Stimulated activated CD4-positive, alpha-beta T cell treated with anti-CD3 and anti-CD28 coated beads, Interleukin-15, amount 100 ng/mL, for 1 hour (primary cell): ENCODE measurements at places on chromosomes 13 and 19.

DNA sequence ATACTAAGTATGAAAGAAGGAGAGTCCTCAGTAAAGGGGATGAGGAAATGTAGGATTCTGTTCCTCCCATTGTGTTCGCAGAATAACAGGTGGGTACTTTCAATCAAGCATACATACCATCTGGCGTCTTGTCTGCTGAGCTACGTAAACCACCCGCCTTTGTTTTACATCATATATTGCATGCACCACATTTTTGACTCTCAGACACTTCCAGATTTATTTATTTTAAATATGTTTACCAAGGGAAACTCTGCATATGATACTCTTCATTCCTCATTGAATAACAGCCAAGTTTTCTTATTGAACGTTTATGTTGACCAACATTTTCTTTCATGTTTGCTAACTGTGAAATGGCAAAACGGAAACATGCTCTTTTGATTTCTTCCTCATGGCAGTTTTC is 174.1 kb downstream of the FGF14 start:
- DNase-seq = no peak

DNA sequence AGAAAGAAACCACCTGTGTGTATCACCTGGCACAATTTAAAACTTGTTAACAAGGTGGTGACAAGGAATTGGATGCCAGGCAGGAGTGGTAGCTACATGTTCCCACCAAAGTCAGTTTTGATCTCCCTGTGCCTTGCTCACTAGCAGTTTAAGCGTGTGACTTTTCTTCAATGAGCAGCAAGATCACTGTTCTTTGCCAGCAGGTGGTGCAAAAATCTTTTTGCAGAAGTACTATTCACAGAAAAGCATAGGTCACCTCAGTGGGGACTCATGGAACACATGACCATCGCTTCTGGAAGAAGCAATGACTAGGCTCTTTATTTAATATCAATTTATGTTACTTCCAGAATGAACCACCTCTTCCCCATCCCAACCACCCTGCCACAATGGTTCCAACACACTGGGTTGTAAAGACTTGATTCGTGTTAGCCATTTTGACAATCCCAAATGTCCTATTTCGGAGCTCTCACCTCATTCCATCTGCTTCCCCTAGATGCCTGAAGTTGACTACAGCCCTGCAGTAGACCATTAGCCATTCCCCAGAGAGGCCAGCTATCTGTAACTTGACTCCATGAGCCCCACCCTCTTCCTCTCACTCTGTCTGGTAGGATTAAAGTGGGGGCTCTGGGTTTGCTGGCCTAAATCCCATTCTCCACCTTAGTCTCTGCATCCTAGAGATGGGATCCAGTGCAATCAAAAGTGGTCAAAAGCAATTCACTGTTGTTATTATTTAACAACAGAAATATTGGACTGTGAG is 59.1 kb upstream of the TNFRSF19 start:
- DNase-seq = no peak

GRCh38 chr13:49653478-49653877 is 25.2 kb downstream of the ARL11 start:
- DNase-seq = no peak

DNA sequence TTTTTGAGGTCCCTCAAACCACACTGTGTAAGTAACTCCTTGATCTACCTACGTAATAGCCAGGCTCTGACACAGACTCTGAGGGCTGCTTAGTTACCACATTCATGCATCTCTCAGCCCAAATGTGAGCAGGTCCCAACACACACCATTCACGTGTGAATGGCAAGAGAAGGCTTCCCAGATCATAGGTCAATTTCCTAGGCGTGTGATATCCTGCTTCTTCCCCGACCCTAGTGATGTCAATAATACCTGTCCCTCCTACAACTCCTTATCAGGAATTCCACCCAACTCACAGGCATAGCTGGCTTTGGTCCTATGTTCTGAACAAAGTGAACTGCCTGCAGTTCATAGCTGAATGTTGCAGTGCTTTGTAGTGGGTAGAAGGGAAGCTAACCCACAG is 334.5 kb downstream of the RFC3 start:
- DNase-seq = no peak

GRCh38 chr19:11261971-11262839 is at the start of gene DOCK6:
Gene DOCK6 (minus strand): TSS chr19:11262524. CDS start chr19:11262440, 84 bp downstream.
- peak; percentile 19 for DNase-seq

DNA sequence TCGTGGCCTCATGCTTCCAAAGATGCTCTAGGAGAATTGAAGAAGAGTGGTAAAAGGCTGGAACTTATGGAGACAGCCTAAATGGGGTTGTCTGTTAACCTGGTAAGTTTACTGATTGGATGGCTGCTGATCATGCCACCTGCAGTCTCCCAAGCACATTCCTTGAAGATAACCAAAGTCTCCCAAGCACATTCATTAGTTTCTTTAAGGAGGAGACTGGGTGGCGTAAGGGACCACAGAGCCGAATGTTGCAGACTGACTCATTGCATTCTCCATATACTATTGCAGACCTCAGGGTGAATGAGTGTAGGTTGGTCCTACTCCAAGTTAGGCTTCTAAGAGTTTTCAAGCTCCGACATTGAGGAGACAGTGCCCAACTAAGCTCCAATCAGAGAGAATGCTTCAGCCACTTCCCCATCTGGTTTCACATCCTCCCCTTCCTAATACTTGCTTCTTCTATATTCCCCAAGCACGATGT is at the start of gene IGFL3:
IGFL3 (minus strand) TSS at position 51 of the 478 bp plus-strand sequence; CDS start at position 12, 39 bp downstream.
- DNase-seq = no peak

DNA sequence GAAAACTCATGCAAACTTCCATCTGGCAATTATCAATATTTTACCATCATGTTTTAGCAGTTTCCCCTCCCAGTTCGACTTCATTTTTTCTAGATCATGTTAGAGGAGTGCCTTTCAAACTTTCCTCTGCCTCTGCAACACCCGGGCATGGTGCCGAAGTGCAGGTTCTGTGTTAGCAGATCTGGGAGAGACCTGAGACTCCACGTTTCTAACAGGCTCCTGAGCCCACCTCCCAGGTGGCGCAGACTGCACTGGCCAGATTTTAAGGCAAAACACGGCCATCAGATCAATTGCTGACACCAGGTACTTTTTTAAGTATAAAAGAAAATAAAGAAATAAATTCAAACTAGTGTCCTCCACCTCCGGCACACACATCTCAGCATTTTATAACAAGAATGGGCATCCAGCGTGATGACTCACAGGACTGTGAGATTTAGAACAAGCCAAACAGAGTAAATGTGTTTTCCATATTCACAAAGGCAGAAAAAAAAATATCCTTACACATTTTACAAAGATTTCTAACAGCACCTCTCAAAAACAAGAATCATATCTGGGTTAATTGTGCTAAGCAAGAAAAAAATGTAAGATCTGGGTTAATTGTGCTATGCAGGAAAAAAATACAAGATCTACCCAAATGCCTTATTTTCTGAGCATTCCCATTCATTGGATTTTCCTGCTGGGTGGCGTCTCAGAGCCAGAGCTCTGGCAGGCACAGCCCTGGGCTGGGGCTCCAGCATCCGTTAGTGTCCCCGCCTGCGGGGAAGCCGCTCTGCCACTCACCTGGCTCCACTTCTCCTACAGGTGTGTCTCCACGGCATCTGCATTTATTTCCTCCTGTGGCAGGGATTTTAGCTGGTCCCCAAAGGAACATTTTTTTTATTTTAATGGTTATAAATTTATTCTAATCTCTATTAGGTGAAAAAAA is 127.9 kb upstream of the SOX1 start:
- no peak for DNase-seq

DNA sequence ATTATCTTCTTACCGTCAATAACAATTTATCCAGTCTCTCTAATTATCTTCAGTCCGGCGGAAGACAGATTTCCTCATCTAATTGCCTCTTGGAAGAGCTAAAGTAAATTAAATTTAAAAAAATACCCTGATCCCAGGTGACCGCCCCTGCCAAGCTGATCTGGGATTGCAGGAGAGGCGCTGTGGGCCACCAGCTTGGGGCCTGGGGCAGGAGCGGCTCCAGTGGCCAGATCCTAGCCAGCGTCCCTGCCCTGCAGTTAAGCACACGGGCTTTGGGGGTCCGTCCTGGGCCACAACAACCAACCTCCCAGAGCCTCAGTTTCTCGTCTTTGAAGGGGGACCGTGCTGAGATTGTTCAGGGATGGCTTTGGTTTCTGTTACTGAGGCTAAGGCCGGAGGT is 12.4 kb upstream of the TMEM255B start:
- DNase-seq = no peak

GRCh38 chr13:104975272-104975671 is 1560.2 kb downstream of the EFNB2 start:
- DNase-seq = no peak

GRCh38 chr19:34961775-34962686 is 2.0 kb downstream of the ZNF792 start:
- DNase-seq = no peak

DNA sequence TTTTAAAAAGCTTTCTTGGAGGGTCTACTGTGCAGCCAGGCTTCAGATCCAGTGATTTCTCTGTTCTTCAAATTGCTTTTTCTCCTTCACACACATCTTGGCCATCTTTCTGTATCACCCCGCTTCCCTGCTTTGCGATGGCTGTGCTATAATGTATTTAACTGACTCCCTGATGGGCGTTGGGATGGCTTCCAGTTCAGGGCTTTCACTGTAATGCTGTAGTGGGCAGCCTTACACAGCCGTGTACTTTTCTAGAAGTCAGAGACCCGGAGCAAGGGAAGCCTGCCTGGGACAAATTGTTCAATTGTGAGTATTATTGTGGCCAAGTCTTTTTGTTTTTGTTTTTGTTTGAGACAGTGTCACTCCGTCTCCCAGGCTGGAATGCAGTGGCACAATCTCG is 19.4 kb upstream of the PAK4 start:
- no peak for DNase-seq

- DNase-seq = no peak
These were observed 517.2 kb upstream of the SLITRK1 start for GRCh38 chr13:84399320-84400085.

- DNase-seq = no peak
These were observed 167.3 kb downstream of the FLT1 start for GRCh38 chr13:28327373-28328270.
